ELR (cell line): ENCODE measurements at places on chromosomes 4 and X.

GRCh38 chr4:184845367-184846021 lies 19.7 kb upstream of the ACSL1 start:
- DNase-seq, result peak; percentile 34

DNA sequence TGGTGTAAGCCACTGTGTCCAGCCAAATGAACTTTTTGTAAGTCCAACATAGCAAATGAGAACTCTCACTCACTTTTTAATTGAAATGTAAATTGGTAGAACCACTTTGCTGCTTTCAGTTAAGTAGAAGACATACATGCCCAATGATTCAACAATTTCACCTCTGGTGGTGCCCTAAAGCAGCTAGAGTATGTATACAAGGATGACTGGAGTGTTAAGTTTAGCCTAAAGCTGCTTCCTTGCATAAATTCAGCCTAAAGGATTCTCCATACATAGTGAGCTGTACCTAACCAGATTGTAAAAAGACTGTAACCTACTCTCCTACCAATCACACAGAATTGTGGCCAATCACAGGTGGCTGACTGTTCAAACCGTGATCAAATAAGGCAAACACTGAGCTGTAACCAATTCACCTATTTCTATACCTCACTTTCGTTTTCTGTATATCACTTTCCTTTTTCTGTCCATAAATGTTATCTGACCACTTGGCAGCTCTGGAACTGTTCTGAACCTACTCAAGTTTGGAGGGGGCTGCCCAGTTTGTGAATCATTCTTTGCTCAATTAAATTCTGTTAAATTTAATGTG lies 39.9 kb downstream of the PDS5A start:
- no peak for DNase-seq

DNA sequence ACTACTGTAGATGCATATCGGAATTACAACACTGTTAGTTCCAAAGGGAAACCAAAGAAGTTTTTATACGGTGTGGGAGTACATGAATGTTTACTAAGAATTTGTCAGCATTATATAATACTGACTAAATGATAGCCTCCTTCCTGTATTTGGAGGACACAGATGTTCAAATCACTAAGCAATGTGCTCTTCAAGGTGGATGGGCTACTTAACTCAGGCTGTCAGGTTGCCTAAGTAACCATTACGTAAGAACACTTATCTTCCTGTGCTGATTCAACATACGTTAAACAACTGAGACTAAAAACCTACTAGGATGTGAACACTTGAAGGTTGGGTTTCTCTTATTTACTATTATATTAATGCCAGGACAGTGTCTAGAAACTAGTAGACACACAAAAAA lies 81.9 kb upstream of the HPGD start:
- DNase-seq, result peak; percentile 59

- DNase-seq, result no peak
These were observed 24.3 kb upstream of the RELL1 start for GRCh38 chr4:37710491-37710890.

GRCh38 chr4:182788201-182788600 lies 129.0 kb downstream of the DCTD start:
- DNase-seq, result no peak

DNA sequence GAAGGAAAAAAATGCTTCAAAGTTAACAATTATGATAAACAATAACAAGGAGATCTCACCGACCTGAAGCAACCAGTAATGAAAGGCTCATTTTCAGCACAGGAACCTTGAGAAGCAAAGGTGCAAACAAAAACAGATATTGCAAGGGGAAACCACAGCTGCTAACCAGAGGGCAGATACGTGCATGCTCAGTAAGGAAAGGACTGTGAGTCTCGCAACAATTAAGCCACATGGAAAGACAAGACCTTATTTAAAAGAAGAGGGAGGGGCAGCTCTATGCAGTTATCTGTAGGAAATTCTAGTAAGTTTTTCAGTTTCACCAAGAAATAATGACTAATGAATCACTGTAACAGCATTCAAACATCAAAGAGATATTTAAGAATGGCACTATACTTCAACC lies 19.3 kb downstream of the LRCH2 start:
- no peak for DNase-seq
